A673 (cell line): ENCODE measurements at places on chromosomes 12 and 14. TPM values are rescaled to one million over a fixed set of nuclear protein-coding genes. Genes with fewer than 3 reads are reported as not detected.

GRCh38 chr12:10700581-10700980 is 22.5 kb downstream of the YBX3 start:
- no peak for DNase-seq

- DNase-seq = no peak
Measured at GRCh38 chr12:2163177-2163941, 110.6 kb downstream of the CACNA1C start.

DNA sequence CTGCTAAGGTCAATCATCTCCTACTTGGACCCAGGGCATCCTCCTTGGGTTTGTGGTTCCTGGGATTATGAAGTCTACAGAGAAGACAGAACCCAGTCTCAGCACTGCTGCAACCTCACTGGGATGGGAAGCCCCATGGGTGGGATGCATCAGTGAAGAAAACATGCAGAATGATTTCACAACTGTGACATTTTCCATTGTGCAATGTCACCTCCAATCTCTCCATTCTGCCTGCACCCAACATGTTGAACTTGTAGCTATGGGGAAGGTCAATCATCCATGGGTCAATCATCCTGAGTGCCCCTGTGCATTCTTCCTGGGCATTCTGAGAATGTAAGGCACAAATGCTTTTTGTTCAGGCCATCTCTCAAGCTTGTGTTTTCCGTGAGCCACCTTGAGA is 1004.4 kb upstream of the TMEM132C start:
- no peak for DNase-seq

DNA sequence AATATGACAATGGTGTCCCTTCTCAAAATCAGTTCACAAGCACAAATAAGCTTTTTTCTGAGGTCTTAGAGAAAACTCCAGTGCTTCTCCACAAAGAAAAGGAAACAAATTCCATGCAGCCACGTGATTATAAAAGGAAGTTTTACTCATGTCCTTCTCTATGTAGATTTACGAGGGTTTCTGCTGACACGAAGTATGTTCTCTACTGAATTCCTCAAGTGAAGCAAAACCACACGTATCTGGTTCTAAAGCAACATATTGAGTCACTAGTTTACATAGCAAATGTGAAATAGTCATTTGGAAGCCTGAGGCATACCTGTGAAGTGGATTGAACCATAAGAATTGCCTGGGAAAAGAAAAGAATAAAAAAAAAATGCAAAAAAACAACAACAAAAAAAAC is 31.9 kb downstream of the BMP4 start:
- no peak for DNase-seq

Gene KRT82
- total RNA-seq = not detected in 2 replicates

DNA sequence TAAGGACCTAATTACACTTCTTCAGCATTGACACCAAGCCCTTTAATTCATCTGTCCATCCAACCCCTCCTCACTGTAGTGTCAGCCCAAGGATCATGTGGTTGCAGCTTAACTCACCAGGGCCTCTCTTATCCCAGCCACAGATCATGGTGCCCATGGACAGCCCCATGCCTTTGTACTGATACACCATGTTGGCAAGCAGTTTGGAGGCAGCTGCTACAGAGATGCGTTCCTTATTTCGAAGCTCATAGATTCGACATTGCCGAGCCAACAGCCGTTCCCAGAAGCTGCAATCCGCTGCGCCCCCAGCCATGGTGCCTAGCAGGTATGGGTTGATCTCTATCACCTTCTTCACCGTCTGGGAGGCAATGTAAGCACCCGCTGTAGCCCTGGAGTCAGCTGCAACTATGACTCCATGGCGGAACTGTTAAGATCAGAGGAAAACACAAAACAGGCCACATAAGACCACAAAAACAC is 1.4 kb downstream of the PSMB5 start:
- no peak for DNase-seq

- DNase-seq = no peak
Measured at GRCh38 chr12:95755261-95755865, 35.2 kb downstream of the NTN4 start.

Gene ARHGDIB
- total RNA-seq = 88.1 and 122 TPM in 2 replicates

Gene PGF
- total RNA-seq = 32.2 and 48.1 TPM in 2 replicates

GRCh38 chr14:42517806-42518500 is 911.3 kb downstream of the LRFN5 start:
- no peak for DNase-seq

- DNase-seq = peak; percentile 15
Measured at GRCh38 chr14:91108941-91109611, 4.8 kb upstream of the DGLUCY start.

- no peak for DNase-seq
Measured at GRCh38 chr12:123251403-123252076, 18.3 kb downstream of the MTRFR start.

DNA sequence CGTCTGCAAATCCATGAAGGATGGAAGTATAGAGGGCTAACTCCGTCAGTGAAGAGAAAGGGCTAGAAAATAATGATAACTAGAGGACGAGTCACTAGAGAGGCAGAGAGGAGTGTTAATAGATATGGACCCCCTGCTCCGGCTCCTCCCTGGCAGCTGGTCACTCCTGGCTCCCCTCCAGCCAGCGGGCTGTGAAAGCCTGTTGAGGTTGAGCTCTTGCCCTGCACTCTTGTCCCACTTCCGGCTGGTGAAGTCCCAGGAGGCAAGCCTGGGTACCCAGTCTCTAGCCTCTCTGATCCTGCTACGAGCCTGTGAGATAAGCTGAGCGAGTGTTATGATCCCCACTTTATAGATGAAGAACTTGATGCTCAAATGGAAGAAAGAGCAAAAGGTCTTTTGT is 90.3 kb downstream of the RFX4 start:
- DNase-seq = no peak

GRCh38 chr14:89399594-89400068 is 17.4 kb downstream of the FOXN3 start:
- peak; percentile 33 for DNase-seq

- DNase-seq = peak; percentile 28
Measured at GRCh38 chr14:56888274-56888673, 78.0 kb upstream of the OTX2 start.

- no peak for DNase-seq
Measured at GRCh38 chr12:112998987-112999767, 20.9 kb downstream of the OAS2 start.

DNA sequence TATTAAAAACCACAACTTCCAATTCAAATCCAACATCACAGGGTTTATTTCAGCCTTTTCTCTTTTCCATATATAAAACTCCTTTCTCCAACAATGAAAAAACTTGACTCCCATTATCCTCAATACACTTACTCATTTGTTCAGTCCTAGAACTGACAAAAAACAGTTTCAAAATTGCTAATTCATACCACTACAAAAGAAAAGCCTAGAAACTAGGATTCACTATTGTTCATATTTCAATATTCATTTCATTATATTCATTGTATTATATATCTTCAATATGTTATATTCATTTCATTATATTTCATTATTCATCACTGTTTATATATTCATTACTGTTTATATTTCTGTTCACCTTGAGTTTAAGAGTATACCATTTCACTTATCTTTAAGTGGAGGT is 85.8 kb downstream of the NUMB start:
- no peak for DNase-seq

DNA sequence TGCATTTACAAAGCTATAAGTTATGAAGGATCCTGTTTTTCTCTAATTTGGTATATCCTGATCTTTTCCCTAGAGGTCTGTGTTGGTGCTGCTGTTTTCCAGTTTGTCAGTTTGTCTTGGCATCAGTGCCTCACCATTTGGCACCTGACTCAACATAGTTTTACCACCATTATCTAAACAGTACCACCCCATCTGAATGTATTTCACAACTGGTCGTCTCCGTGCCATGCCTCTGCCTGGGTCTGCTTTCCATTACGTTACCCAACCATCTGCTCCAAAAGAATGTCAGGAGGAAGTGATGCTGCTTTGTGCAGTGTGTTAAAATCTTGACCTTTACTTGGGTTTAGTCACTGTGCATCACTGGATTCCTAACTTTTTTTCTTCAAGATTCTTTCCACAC is 129.3 kb upstream of the RASSF8 start:
- DNase-seq = no peak

DNA sequence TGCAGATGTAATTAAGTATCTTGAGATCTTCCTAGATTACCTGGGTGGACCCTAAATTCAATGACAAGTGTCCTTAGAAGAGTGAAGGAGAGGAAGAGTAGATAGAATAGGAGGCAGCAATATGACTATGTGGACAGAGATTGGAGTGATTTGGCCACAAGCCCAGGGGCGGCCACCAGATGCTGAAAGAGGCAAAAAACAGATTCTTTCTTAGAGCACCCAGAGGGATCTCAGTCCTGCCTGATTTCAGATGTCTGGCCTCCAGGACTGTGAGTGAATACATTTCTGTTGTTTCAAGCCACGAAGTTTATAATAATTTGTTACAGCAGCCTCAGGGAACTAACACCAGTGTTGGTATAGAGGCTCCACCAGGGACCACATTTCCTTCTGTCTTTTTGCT is 67.3 kb downstream of the DACT1 start:
- no peak for DNase-seq

Gene SMIM10L1
- total RNA-seq = 12.6 and 15.7 TPM in 2 replicates
